ENCODE measurements at places on chromosomes 3 and 15.
A peak's percentile ranks its signal among the peaks of the same experiment; 100 is the strongest.

GRCh38 chr15:75367006-75367405, 1.4 kb downstream of the MAN2C1 start:
- no peak for DNase-seq

- DNase-seq = no peak
Observed at GRCh38 chr3:194161131-194162045, 25.4 kb downstream of the HES1 start.

GRCh38 chr3:154967090-154967489, 113.0 kb upstream of the MME start:
- no peak for DNase-seq

GRCh38 chr15:80476036-80476435, 71.9 kb downstream of the ARNT2 start:
- DNase-seq = no peak

DNA sequence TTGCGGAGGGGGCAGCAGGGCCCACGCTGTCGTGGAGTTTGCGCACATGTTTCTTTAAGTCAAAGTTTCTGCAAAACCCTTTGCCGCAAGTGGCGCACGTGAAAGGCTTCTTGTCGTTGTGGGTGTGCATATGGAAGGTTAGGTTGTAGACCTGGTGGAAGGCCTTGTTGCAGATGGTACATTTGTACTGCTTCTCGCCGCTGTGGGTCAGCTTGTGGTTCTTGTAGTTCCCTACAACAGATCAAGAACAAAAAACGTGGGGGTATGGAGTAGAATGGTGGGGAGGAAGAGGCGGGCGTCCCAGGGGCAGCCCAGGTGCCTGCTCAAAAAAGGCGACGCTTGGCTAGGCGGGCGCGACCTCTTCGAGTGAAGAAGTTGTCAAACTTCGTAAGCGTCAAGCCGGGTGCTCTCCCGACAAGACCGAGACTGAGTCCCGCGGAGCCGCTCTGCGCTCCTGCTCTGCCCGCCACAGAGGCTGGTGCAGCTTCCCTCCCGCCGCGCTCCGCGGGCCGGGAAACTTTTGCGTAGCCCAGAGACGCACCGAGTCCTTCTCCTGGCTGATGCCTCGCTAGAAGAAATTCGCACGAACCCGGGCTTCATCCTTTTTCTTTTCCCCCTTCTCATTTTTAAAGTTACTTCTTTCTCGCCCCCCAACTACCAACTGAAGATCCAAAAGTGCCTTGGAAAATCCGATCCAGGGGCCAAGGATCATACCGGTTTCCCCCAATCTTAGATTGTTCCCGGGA, 3.1 kb downstream of the FEZF2 start:
- no peak for DNase-seq

DNA sequence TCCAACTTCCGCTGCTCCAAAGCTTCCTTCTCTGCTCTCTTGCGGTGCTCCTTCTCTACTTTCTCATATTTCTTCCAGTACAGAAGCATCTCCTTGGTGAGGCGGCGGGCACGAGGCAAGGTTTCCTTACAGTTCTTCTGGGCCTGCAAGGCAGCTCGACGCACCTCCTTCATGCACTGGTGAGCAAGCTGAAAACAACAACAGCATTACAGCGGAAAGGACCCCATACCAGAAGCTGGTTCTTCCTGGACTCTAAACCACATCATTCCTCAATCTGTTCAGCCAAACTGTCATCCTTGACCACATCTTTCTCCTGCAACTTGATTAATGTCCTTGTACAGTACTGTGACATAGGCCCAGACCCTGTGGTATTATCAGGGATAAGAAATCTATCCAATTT, 36.4 kb downstream of the INO80 start:
- no peak for DNase-seq

GRCh38 chr3:52769786-52770455, 819 bp downstream of the NEK4 start:
- no peak for DNase-seq

- DNase-seq = peak; percentile 7
Observed at GRCh38 chr15:29736744-29737020, 85.6 kb downstream of the TJP1 start.

DNA sequence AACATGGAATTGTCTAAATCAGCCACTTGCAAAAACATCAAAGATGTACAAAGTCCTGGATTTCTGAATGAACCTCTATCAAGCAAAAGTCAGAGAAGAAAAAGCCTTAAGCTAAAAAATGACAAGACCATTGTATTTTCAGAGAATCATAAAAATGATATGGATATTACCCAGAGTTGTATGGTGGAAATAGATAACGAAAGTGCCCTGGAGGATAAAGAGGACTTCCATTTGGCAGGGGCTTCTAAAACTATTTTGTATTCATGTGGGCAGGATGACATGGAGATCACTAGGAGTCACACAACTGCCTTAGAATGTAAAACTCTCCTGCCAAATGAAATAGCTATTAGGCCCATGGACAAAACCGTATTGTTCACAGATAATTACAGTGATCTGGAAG, 29.3 kb downstream of the KNL1 start:
- no peak for DNase-seq

DNA sequence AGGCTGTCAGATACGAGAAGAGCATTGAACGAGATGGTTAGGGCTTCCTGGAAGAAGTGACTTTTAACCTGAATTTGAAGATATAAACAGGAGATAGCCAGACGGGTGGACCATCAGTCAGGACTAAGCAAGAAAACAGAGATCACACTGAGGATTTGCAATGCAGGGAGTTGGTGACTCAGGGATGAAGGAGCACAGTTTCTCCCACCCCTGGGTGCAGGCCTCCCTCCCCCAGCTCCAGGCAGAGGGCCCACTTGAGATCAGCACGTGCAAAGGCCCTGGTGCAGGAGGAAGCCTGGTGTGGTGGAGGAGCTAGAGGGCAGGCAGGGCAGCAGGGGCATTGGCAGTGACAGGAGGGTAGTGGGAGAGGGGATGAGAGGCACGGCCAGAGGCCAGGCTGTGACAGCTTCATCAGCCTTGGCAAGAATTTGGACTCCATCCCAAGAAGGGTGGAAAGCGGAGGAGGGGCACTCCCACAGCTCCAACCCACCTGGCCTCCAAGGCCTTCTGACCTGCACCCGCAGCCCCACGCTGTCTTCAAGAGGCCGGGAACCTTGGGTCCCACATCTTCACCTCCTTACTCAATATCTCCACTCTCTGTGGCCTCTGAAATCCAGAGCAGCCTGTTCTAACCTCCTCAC, 8.7 kb upstream of the PCSK6 start:
- DNase-seq = no peak

- DNase-seq = no peak
Observed at GRCh38 chr3:1506090-1506489, 413.3 kb downstream of the CNTN6 start.

GRCh38 chr3:67335813-67336212, 318.6 kb downstream of the SUCLG2 start:
- DNase-seq = no peak

DNA sequence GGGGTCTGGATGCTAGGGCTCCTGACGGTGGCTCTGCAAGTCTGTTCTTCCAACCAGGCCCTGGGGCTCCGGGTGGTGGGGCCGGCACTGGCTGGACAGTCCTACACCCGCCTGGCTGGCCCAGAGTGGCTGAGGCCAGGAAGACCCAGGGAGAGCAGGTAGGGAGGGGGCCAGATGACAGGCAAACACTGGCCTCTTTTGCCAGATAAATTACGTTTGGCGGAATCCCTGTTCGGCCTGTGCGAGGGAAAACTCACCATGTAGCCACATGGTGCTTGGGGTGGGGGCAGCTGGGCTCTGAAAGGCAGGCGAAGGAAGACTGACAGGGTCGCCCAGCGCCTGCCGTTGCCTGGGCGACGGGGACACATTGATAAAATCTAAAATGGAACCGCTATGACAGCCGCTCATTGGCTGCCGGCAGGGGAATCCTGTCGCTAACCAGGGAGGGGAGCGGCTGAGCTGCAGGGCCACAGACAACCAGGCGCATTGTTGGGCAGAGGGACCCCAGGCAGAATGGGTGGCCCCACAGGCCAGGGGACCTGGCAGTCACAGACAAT, 30.4 kb downstream of the IQSEC1 start:
- no peak for DNase-seq

DNA sequence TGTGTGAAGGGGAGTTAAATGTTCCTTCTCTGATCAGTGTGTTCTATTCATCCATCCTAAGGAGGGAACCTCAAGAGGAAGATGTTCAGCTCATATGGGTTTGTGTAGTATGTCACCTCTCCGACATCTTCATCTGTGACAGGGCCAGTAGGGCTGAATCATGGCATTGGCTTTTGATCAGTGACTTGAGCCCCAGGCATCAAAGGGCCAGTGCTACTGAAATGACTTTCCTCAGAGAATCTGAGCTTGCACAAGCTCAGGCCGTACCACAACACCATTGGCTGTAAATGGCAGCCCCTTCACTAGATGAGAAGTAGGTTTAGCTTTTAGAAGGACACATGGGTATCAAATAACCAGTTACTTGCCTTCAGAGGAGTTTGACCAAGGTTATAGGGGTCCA, 183.2 kb upstream of the NR2E3 start:
- DNase-seq = no peak

GRCh38 chr3:105653166-105653565, 215.6 kb downstream of the CBLB start:
- no peak for DNase-seq

DNA sequence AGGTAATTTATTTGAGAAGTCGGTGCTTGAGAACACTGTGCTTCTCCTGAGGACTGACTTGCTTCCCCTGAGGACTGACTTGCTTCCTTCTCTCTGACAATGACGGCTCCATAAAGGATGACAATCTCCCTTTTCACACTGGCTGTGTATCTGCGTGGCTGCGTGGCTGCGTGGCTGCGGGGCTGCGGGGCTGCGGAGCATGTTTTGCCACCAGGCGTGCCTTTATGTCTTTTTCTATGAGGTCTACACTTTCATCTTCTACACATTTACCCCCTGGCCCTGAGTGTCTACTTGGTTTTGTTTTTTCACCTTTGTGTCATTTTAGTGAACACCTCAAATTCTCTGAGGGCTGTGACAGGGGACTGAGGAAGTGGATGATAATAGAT, 89.9 kb downstream of the XXYLT1 start:
- DNase-seq = no peak

DNA sequence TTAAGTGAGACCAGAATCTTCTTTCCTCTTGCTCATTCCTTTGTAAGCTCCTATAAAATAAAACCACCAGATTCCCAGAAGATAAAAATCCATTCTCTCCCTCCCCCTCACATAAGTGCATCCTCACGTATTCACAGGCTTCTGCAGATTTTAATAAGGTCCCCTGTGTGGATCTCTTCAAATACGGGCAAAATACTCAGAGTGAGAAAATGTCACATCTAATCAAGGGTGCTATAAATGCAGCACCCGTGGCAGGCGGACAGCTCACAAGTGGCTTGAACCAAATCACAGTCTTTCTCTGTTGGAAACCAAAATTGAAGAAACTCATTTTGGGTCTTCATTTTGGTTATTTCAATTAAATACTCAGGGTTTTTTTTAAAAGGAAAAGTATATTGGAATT, 212.9 kb upstream of the CMC1 start:
- DNase-seq = no peak

DNA sequence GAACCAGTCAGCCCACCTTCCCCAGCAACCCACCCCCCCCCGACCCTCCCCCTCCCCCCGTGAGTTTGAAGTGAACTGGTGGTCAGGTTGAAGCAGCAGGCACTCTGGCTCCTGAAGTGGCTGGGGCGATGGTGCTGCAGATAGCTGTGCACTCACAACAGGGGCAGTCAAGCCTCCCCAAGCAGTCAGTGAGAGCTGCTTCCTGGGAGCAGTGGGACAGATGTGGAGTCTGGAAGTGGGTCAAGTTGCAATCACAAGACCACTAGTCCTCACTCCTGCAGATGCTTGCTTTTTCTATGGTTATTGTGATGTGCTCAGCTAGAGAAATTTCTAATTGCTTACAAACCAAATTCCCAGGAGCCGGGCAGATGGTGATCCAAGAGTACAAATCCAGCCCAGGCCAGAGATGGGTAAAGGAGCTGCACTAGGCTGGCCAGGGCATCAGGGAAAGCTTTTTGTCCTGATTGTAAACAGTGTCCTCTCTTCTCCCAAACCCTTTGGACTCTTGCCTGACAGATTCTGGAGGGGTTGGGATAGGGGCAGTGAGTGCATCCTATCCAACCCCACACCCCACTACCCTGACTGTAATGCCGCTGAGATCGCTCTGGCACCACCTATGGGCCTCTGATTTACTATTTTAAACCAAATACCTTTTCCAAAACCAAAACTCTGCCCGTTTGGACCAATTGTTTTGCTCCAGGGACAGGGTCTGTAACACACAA, 9.8 kb upstream of the CLPX start:
- DNase-seq = no peak

GRCh38 chr3:189275852-189276251, 104.1 kb downstream of the TPRG1 start:
- no peak for DNase-seq

Data from HuH-7.5 (cell line).